ENCODE measurements at places on chromosomes 1 and 21.

DNA sequence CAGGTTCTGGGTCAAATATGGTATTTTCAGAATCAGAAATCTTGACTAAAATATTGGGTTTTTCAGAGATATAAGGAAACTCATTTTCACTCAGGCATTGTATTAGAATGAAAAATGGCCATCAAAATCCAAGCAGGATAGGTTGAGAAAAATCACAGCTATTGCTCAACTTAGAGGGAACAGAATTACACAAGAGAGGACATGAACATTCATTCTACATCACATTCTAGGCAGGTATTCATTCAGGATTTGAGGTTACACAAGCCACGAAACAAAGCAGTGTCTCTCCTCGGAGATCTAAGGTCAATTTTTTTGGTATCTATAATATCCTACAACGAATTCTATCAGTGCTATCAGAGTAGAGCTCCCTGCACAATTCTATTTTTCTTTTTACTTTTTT, 163.6 kb upstream of the HP1BP3 start:
- DNase-seq = no peak

- DNase-seq = no peak
Measured at GRCh38 chr1:201059871-201060555, 36.5 kb upstream of the KIF21B start.

GRCh38 chr1:210627755-210628154, 299.1 kb downstream of the HHAT start:
- no peak for DNase-seq

DNA sequence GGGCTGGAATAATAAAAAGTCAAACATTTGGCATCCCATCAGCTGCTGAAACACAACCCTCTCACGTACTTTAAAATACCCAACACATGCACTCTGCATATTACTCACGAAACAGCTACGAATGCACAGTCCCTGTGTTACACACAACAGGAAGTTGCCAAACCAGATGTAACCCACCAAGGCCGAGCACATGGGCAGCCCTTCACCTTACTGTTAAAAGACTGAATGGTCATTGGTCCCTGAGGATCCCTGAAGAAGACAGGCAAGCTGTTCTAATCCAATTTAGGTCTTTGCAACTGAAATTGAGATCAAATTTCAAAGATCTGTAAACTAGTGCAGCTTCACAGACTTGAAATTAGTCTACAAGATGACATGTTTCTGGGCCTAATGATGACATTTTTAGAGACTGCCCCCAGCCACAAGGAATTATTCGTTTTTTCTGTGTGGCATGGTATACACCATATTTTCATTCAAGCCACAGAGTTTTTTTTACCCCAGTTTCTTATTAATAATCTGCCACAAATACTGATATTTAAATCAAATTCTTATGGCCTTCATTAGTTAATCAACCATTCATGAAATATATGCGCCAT, 25.6 kb upstream of the IER5 start:
- DNase-seq = no peak

DNA sequence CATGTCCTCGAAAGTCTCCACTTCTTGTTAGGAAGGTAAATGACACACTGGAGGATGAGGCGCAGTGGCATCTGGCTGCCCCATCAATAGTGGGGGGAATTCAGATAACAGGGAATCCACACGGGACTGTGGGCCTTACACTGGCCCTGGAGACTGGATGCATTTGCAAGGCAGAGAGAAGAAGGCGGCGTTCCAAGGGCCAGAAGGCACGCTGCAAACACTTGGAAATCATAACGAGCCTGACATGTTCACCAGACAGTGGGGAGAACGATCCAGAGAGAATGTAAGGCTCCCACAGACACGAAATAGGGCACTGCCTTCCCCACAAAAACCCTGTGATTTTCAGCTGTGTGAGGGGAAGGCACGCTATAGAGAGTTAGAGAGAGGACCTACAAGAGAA, 70.5 kb downstream of the PGBD5 start:
- DNase-seq = no peak

GRCh38 chr1:53439337-53440207, 19.6 kb upstream of the DMRTB1 start:
- no peak for DNase-seq

- no peak for DNase-seq
Measured at GRCh38 chr1:190619724-190620123, 142.1 kb upstream of the BRINP3 start.

Data from GM12892 (cell line).